ENCODE measurements at places on chromosomes 2 and 18.
A peak's percentile ranks its signal among the peaks of the same experiment; 100 is the strongest.

DNA sequence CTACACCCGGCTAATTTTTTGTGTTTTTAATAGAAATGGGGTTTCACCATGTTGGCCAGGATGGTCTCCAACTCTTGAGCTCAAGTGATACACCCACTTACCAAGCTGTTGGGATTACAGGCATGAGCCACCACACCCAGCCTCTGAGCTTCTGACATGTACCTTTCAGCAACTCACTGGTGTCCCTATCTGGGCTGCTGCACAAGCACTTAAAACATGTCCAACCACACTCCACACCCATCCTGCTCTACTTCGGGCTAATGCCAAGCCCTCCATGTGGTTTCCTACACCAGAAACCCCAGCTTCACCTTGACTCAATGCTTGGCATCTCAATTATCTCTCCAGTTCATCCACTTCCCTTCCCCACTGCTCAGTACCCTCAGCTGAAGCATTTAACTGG, 22.4 kb upstream of the ARMC9 start:
- no peaks in the 10 kb centered on the region for H3K27me3 ChIP-seq
- no peaks in the 10 kb centered on the region for H3K4me1 ChIP-seq
- DNase-seq: no peak
- H3K36me3 ChIP-seq: peaks cover 5% of the 10 kb centered on the region
- H3K27ac ChIP-seq: no peak overlapping the region

DNA sequence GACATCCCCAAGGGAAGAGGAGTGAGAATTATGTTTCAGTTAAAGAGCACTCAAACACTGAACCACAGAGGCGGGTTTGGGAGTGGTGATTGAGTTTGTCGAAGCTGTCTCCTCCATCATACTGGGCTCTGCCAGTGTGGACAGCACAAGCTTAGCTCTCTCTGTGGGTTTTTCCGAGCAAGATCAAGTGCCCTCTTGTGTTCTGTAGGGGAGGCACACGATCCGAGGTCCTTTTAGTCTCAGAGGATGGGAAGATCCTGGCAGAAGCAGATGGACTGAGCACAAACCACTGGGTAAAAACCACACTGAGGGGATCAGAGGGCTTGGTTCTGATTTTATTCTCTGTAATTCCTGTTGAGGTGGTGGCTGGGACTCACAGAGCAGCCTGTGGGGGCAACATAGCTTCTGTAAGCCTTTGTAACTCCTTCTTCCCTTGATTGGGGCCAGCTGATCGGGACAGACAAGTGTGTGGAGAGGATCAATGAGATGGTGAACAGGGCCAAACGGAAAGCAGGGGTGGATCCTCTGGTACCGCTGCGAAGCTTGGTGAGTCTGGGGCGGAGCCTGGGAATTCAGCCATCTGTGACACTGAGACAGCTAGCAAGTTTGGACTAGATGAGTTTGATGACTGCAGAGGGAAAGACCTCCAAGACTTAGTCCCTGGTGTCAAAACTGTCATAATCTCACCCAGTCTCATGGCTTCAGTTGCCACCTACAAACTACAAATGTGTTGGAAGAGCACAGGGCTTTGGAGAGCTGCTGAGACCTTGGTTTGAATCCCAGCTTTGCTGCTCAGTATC, 2.0 kb downstream of the NAGK start:
- peaks cover 4% of the 10 kb centered on the region for H3K4me1 ChIP-seq
- H3K27me3 ChIP-seq: no peaks in the 10 kb centered on the region
- no peak for DNase-seq
- H3K27ac ChIP-seq: no peak overlapping the region

- H3K4me3 ChIP-seq: peak overlapping the region; percentile 99
- DNase-seq: no peak
- H3K36me3 ChIP-seq: no peaks in the 10 kb centered on the region
- no peaks in the 10 kb centered on the region for H3K27me3 ChIP-seq
- no peak overlapping the region for H3K27ac ChIP-seq
Measured at GRCh38 chr18:47151439-47151838, 1.1 kb upstream of the HDHD2 start.

DNA sequence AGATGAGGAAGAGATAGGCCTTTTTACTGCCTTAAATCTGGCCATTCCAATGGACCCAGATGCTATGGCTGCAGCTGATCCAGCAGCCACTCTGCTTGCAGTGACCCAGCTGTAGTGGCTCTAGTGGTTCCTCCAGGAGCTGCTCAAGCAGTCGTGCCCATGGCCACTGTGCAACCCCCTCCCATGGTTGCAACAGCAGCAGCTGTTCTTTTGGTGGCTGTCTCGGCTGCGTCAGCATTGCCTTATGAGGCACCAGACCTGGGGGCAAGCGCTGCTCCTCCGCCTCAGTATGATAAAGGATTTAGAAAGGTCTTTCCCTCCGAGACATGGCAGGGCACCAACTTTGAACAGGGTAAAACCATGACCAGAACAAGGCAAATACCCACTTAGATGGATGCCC, 384.9 kb upstream of the DCC start:
- H3K27ac ChIP-seq: no peak overlapping the region
- H3K4me1 ChIP-seq: no peaks in the 10 kb centered on the region
- DNase-seq: no peak

DNA sequence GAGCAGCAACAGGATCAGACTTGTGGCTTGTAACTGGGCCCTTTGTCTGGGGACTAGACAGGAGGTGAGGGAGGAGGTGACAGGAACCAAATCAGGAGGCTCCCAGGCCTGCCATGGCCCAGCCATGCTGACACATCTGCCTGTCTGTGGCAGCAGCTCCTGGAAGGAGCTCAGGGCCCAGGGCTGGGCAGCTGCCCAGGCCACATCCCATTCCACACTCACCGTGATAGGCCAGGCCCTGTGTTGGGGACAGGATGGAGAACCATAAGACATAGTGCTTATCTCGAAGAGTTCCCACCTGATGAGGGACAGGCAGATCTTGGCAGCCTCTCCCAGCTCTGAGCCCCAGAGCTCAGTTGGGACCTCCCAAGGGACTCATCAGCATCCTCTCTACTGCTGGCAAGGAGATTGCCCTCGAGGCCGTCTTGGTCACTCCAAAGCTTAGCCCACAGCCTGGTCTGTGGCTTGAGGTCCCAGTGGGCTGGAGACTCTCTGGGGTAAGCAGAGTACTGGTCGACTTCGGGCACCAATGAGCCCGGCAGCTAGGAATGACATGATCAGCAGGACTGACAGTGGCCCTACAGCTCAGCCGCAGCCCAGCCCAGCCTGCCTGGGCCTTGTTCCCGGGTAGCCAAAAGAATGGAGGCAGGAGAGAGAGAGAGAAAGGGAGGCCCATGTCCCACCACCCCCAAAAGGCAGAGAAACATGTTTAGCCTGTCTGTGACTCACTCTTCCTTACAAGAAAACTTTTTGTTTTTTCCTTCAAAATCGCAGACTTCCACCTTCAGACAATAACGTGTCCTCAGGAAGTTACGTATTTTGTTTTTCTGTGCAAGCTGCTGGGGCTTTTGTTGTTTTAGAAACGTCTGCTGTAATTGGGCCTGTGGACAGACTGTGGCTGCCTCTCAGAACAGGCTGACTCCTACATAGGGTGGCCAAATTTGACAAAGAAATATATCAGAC, 82.1 kb downstream of the HS1BP3 start:
- H3K27me3 ChIP-seq: no peaks in the 10 kb centered on the region
- peak overlapping the region; percentile 91 for H3K27ac ChIP-seq
- H3K4me1 ChIP-seq: no peaks in the 10 kb centered on the region
- no peak for DNase-seq
- H3K36me3 ChIP-seq: no peaks in the 10 kb centered on the region

DNA sequence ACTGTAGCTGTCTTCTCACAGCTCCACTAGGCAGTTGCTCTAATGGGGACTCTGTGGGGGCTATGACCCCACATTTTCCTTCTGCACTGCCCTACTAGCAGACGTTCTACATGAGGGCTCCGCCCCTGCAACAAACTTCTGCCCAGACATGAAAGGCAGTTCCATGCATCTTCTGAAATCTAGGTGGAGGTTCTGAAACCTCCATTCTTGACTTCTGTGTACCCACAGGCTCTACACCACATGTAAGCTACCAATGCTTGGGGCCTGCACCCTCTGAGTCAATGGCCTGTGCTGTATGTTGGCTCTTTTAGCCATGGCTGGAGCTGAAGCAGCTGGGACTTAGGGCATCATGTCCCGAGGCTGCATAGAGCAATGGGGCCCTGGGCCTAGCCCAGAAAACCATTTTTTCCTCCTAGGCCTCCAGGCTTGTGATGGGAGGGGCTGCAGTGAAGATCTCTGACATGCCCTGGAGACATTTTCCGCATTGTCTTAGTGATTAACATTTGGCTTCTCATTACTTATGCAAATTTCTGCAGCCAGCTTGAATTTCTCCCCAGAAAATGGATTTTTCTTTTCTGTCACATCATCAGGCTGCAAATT, 123.0 kb downstream of the MYCN start:
- no peaks in the 10 kb centered on the region for H3K36me3 ChIP-seq
- H3K4me3 ChIP-seq: no peak overlapping the region
- H3K27me3 ChIP-seq: no peaks in the 10 kb centered on the region
- H3K27ac ChIP-seq: no peak overlapping the region
- DNase-seq: no peak

DNA sequence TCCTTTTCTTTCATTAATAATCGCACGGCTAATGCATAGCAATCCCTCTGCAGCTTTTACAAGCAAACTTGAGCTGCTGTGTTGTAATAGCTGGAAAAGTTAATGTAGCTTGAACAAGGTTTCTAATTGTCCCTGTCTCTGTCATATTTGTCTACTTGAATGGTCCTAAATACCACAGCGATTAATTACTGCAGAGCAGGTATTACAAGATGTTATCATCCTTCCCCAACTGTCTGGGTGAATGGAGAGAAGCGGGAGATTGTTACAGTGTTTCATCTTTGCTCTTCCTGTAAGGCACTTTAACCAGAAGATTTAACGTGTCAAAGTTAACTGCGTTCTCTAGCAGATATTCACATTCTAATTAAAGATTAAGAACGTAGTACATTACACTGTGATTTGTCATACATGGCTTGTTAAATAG, 422.2 kb upstream of the POU3F3 start:
- no peaks in the 10 kb centered on the region for H3K36me3 ChIP-seq
- peak; percentile 34 for DNase-seq
- no peaks in the 10 kb centered on the region for H3K4me1 ChIP-seq
- H3K27ac ChIP-seq: no peak overlapping the region

DNA sequence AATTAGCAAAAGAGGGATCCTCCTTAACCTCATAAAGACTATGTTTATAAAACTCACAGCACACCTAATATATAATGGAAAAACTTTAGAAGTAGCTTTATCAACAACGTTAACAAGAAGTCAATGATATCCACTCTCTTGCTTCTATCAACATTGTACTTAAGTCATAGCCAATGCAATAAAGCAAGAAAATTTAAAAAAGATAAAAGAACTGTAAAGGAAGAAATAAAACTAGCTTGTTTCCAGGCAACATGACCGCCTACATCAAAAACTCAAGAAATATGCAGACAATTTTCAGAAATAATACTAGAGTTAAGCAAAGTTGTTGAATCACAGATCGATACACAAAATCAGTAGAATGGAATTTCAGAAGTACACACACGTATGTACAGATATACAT, 375.5 kb upstream of the SPRED2 start:
- DNase-seq: no peak
- H3K4me1 ChIP-seq: no peaks in the 10 kb centered on the region
- H3K27ac ChIP-seq: no peak overlapping the region
- no peaks in the 10 kb centered on the region for H3K27me3 ChIP-seq
- H3K4me3 ChIP-seq: no peak overlapping the region

- H3K27ac ChIP-seq: no peak overlapping the region
- H3K27me3 ChIP-seq: no peaks in the 10 kb centered on the region
- no peak overlapping the region for H3K4me3 ChIP-seq
- no peaks in the 10 kb centered on the region for H3K36me3 ChIP-seq
- H3K4me1 ChIP-seq: peaks cover 2% of the 10 kb centered on the region
Measured at GRCh38 chr2:236752096-236752495, 182.5 kb downstream of the ACKR3 start.

GRCh38 chr2:239378918-239379640, 21.7 kb downstream of the HDAC4 start:
- no peaks in the 10 kb centered on the region for H3K36me3 ChIP-seq
- H3K4me3 ChIP-seq: no peak overlapping the region
- H3K4me1 ChIP-seq: peaks cover 2% of the 10 kb centered on the region
- no peak for DNase-seq
- no peak overlapping the region for H3K27ac ChIP-seq

- peak; percentile 27 for DNase-seq
- H3K36me3 ChIP-seq: no peaks in the 10 kb centered on the region
- H3K4me1 ChIP-seq: no peaks in the 10 kb centered on the region
- no peak overlapping the region for H3K4me3 ChIP-seq
- H3K27me3 ChIP-seq: no peaks in the 10 kb centered on the region
- H3K27ac ChIP-seq: no peak overlapping the region
Measured at GRCh38 chr2:64945973-64946768, 43.0 kb upstream of the SLC1A4 start.

DNA sequence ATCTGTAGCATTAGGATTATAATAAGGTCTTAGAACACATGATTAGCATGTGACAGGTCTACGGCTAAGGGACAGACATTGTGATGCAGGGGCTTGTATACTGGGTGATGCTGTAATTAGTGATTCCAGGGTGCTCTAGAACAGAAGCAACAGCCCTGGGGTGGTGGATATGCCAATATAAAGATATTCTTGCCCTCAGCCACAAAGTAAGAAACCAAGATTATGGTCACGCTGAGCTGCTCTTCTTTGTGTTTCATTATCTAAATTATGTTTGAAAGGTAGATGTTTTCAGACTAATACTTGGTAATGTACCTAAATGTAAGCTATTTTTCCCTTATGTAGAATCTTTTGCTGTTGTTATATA, 45.3 kb downstream of the FN1 start:
- H3K27me3 ChIP-seq: no peaks in the 10 kb centered on the region
- no peaks in the 10 kb centered on the region for H3K4me1 ChIP-seq
- no peak overlapping the region for H3K4me3 ChIP-seq
- H3K36me3 ChIP-seq: no peaks in the 10 kb centered on the region
- no peak for DNase-seq
- H3K27ac ChIP-seq: no peak overlapping the region

- H3K27me3 ChIP-seq: no peaks in the 10 kb centered on the region
- no peaks in the 10 kb centered on the region for H3K36me3 ChIP-seq
- H3K4me3 ChIP-seq: no peak overlapping the region
- H3K4me1 ChIP-seq: no peaks in the 10 kb centered on the region
- no peak for DNase-seq
- no peak overlapping the region for H3K27ac ChIP-seq
Measured at GRCh38 chr18:35502052-35502451, 4.3 kb upstream of the INO80C start.

DNA sequence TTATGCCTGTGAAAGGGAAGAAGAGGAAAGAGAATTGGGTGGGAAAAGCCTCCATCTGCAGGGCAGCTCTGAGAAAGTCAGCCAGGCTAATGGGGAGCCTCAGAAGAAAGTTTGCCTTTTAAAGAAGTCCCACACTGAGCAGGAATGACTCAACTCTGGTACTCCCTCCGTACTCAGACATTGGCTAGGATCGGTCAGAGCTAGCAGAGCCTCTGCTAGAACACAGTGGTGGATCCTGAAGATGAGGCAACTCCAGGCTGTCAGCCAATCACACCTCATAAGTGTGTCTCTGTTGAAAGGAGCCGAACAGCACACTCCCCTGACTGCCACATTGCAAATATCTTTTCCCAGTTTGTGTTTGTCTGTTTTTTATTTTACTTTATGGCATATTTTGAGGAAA, 96.9 kb downstream of the HNRNPLL start:
- H3K36me3 ChIP-seq: no peaks in the 10 kb centered on the region
- H3K4me1 ChIP-seq: peaks cover 10% of the 10 kb centered on the region
- no peak for DNase-seq
- no peaks in the 10 kb centered on the region for H3K27me3 ChIP-seq
- H3K27ac ChIP-seq: no peak overlapping the region
- H3K4me3 ChIP-seq: no peak overlapping the region

GRCh38 chr2:144310484-144310883, 209.4 kb downstream of the ZEB2 start:
- H3K27ac ChIP-seq: no peak overlapping the region
- H3K36me3 ChIP-seq: no peaks in the 10 kb centered on the region
- DNase-seq: no peak

Data from kidney (tissue), 22 donors.